ENCODE measurements at places on chromosomes 16 and 17.

GRCh38 chr16:71648162-71648561, 22.2 kb downstream of the MARVELD3 start:
- peak; percentile 80 for DNase-seq

GRCh38 chr16:659618-660017, 8.3 kb upstream of the RHOT2 start:
- DNase-seq: no peak

DNA sequence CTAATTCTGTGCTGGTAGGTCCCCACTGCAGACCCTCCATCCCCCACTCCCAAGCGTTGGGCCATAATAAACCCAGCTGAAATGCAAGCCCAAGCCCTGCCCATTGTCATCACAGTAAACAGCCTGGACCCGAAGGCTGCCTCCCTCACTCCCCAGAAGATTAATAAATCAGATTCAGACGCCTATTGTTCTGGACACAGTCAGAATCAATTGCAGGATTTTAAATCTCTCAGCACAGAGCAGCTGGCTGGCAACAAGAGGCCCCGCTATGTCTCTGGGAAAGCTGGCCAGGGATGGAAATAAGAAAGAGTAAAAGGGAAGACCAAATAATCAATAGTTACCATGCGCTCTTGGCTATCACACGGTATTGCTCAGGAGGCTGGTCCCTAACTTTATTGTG, 93.9 kb downstream of the C17orf67 start:
- DNase-seq: no peak

GRCh38 chr17:75755205-75755901, 9.6 kb downstream of the GALK1 start:
- DNase-seq: no peak

DNA sequence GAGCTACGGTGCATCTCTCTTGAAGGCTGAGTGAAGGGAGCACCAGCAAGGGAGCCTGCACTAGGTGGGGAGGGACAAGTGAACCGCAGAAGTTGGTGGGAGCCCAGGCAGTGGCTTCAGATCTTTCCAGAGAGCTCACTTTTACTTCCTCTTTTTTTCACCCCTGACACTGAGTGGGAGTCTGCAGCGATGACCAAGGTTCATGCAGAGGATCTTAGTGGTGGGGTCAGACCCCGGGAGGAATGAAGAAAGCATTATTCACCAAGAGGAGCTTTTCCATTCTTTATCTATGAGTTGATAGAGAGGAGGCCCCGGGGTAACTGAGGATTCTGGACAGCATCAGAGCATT, 3.0 kb upstream of the CCL2 start:
- no peak for DNase-seq

- DNase-seq: no peak
These were observed 10.4 kb upstream of the MT4 start for GRCh38 chr16:56554441-56554840.

DNA sequence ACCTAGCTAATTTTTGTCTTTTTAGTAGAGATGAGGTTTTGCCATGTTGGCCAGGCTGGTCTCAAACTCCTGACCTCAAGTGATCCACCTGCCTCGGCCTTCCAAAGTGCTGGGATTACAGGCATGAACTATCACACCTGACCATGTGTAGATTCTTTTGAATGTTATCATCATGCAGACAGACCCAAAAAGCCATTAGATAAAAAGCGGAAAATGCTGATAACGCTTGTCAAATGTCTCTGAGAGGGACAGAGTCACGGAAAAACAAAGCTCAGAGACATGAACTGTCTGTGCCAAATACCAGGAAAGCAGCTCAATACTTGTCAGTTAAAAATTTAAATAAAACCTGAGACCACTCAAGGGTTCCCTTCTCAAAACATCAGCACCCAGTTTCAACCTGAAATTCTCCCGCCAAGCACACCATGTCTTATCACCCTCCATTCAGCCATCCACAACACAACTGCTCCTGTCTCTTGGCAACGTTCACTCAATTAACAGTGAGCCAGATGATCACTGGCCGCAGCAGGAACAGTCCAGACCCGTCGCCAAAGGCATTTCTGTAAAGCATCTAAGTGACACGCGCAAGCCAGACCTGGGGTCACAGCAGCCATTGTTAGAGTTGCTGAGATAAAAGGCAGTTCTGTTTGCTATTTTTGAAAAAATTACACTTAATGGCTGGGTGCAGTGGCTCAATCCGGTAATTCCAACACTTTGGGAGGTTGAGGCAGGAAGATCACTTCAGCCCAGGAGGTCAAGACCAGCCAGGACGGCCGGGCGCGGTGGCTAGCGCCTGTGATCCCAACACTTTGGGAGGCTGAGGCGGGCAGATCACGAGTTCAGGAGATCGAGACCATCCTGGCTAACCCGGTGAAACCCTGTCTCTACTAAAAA, 29.7 kb downstream of the FANCA start:
- DNase-seq: no peak

GRCh38 chr16:81673432-81673831, 105.7 kb upstream of the PLCG2 start:
- DNase-seq: no peak

- DNase-seq: no peak
These were observed 17.4 kb downstream of the ADGRG1 start for GRCh38 chr16:57645691-57646387.

DNA sequence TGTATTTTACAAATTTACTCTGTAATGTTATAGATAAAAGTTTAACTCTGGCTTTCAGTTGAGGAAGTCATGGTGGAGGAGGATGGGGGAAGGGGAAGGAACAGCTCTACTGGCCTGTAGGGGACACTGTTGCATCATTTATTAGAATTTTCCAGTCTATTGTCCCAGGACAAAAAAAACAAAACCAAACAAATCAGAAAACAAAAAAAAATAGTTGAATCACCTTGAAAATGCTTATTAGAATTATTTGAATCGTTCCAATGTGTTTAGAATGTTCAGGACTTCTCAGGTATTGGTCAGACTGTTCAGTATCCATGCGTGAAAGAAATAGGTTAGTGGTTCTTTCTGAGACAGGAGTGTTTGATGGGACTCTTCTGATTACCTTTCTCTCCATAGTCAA, 242.0 kb downstream of the FTO start:
- DNase-seq: no peak

DNA sequence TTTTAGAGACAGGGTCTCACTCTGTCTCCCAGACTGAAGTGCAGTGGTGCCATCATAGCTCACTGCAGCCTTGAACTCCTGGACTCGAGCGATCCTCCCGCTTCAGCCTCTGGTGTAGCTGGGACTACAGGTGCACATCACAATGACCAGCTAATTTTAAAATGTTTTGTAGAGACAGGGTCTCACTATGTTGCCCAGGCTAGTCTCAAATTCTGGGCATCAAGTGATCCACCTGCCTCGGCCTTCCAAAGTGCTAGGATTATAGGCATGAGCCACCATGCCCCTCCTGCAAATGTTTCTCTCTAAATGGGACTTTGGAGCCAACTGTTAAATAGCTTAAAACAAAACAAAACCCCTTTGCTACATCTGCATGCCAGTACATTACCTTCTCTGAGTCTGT, 82.2 kb upstream of the BRD7 start:
- DNase-seq: no peak

DNA sequence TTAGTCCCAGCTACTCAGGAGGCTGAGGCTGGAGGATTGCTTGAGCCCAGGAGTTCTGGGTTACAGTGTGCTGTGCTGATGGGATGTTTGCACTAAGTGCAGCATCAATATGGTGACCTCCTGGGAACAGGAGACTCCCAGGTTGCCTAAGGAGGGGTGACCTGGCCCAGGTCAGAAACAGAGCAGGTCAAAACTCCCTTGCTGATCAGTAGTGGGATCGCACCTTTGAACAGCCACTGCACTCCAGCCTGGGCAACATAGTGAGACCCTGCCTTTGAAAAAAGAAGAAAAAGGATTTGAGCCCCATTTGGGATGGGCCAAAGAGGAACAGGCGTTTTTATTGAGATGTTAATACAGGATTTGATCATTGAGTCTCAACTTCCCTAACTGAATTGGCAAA, 30.6 kb downstream of the CLUH start:
- no peak for DNase-seq

DNA sequence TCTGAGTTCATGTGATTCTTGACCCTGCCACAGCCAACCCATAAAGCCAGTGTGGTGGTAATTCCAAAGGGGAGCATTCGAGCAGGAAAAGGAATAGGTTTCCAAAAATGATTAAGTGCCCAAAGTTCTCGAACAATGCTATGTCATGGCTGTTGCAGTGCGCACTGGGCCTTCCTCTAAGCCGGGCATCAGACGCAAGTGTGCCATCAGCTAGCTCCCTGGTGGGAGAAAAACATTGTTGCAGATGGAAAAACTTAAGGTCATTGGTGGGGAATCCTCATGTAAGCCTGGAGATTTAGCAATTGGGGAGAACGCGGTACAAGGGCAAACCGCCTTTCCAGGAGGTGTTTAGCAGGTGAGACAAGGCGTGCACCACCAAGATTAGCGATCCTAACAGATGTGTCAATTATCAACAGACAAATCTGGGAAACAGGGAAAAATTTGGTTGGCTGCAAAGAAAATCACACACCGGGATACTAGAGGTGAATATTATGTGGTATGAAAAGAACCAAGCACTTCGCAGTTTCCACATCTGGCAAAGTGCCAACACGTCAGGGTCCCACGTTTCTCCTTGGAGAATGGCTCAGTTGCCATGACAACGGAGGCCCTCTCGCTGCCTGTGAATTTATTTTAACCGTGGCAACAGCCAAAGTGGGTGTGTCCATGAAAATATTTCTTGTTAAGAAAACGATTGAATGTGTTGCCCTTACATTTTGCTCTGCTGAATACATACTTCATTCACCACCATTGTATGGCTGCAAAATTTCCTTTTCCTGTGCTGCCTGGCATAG, 118.5 kb upstream of the CACNG5 start:
- DNase-seq: no peak

- no peak for DNase-seq
These were observed 87.5 kb upstream of the GPRC5B start for GRCh38 chr16:19972111-19972510.

DNA sequence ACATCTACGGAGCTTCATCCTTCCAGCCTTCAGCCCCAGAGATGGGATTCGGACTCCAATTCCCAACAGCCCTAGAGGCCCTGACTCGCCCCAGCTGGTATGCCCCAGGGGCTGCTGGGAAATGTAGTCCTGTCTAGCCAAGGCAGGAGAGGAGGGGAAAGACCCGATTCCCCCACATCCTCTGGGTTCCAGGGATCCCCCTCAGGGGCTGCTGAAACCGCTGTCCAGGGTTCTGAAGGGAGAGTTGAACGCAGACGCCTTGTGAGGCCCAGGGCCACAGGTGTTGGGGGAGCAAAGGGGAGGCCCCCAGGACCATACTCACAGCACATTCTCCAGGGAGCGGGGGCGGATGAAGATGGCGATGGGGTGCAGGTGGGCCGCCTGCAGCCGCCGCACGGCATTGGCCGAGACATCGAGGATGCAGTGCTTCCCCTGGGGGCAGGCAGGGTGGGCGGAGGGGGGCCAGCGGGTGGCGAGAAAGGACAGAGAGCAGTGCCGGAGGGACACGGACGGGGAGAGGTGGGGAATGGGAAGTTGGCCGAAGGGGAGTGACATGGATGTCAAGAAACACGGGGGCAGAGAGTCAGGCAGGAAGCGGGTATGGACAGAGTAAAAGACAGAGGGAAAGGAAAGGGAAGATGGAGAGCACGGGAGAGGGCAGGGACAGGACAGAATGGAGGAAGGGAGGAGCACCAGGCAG, 12.6 kb upstream of the ASGR1 start:
- peak; percentile 74 for DNase-seq

GRCh38 chr16:49993579-49993978, 31.4 kb upstream of the CNEP1R1 start:
- DNase-seq: no peak

- DNase-seq: no peak
These were observed 12.6 kb upstream of the CLUH start for GRCh38 chr17:2723997-2724783.

DNA sequence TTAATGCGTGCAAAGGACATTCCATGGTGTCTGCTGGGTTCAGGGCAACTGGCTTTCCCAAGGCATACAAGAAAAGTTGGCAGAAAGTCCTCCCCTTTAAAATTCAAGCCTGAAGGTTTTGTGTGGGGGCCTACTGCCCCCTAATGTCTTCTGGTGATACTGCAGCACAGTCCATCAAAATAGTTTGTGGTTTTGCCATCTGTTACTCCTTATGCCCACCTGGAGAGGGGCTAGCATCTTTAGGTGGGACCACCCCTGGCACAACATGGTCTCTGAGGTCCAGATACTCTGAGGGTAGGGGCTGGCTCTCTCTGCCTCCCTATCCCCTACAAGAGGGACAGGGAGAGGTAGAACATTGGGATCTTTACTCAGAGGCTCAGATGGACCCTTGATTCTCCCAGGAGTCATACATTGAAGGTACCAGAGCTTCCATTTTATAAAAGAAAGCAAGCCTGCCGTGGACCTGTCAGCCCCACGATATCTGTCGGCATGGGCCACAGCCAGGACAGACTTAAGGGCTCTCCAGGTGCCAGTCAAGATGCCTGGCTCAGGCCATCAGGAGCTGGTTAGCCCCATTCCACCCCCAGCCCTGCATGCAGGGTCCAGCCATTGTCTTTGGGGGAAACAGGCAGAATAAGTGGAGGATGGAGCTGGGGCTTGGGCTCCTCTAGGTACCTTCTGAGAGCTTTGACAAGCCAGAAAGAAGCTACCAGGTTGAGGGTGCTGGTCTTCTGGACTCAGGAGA, 6.3 kb downstream of the ESRP2 start:
- DNase-seq: peak; percentile 56

DNA sequence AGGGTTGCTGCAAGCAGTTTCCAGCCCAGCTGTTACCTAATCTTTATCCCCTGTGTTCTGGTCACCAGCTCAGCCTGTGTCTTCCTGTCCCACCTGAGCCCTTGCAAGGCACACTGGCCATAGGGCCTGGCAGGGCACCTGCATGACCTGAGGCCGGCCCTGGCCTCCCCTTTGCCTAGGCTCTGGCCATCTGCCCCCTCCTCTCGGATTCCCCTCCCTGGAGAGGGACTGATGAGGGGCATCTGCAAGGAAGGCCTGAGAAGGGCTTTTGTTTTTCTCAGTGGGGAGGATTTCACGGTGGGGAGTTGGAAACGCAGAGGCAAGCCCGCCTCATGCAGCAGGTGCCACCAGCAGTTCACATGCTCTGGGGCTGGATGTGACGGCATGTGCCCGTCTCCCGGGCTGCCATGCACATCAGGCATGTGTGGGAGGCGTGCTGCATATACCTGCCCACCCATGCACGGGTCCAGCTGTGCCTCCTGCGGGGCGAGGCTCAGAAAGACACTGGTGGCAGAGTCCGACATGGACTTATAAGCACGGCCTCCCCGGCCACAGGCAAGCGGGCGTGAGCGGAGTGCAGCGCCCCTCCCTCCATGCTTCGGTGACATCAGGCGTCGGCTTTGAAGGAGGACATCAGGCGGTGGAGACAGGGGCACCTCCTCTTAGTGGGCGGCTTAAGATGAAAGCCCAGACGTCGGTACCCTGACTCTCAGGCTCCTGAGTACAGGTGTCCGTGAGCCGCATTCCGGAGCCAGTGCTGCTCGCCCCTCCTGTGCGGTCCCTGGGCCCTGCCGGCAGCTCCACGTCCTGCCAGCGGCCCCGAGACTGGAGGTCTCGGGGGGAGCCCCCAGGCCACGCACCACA, 16.5 kb downstream of the ASPSCR1 start:
- DNase-seq: no peak

DNA sequence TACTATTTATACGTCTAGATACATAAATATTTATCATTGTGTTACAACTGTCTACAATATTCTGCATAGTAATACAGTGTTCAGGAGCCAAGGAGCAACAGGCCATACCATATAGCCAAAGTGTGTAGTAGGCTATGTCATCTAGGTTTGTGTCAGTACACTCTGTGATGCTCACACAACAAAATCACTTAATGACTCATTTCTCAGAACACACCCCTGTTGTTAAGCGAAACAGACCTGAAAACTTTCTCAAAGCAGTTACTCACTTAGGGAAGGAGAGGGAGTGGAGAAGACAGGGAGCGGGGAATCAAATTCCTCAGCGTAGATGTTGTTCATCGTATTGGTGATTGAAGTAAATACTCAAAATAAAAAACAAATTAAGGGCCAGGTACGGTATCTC, 269.5 kb downstream of the STX8 start:
- DNase-seq: no peak

Measured in NCI-H2171 (cell line).